ENCODE measurements at places on chromosomes 1 and 21.

DNA sequence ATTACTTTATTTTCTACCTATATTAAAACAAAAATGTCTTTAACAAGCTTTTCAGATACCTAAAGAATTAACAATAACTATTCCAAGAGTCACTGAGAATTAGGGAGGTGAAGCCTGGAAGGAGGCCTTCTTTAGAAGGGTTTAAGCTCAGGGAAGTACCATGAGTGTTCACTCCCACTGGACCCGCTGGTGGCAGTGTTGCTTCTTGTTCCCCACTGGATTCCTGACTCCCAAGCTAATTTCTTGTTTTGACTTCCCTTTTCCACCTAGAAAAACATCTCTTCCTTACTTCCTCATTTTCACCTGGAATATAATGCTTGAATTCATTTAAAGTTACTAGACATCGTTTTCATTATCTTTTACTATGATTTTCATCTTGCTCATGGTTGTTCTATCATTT lies 264.2 kb downstream of the HMCN1 start:
- no peak for DNase-seq

- no peak for DNase-seq
Measured at GRCh38 chr1:30822966-30823581, 65.5 kb upstream of the LAPTM5 start.

DNA sequence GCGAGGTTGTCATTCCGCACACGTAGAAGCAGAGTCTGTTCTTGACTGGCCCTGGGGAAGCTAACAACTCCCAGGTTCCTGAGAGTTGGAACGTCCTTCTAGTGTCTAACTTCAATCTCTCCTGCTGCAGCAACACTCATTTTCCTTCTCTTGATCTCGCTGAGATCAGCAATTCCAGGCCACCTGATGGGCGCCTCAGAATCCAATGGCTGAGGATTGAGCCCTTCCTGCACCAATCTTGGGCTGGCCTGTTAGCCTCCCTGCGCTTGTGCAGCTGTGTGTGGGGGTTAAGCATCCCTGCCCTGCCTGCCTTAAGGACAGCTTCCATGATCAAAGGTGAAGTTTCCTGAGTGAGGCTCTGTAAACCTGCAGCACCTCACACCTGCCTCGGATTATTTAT lies 87.9 kb downstream of the SYT2 start:
- DNase-seq: no peak

DNA sequence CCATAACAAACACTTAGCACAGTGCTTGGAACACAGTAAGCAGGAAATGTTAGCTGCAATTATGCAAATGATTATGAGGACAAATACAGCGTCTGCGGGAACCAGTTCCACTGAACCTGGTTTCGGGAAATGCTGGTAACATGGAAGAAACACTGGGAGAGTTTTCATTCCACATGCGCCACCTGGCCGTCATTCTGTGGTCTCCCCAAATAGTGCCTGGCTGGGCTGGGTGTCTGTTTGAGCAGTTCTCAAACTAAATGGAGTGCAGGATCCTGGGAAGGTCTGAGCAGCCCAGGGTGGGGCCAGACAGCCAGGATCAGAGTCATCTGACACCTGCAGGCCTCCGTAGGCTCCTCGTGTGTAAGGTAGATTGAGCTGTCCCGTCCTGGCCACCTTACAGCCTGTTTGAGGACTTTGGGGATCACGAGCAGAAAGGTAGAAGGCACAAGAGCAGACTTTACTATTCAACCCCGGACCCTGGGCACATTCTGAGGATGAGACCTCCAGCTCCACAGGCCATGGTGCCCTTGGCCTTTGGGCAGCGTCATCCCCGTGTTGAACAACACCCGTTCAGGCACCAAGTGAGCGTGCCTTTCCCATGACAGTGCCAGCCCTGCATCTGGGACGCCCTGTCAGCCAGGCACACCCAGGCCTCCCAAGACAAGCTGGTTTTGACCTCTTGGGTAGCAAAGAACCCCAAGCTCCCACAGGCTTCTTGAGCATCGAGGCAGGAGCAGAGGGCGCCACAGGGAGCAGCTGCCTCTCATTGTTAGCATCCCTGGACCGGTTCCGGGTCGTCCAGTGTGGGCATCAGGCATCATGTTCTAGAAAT lies 101.9 kb downstream of the PRDM2 start:
- DNase-seq: no peak

- no peak for DNase-seq
Measured at GRCh38 chr21:38170704-38171682, 85.8 kb upstream of the KCNJ15 start.

DNA sequence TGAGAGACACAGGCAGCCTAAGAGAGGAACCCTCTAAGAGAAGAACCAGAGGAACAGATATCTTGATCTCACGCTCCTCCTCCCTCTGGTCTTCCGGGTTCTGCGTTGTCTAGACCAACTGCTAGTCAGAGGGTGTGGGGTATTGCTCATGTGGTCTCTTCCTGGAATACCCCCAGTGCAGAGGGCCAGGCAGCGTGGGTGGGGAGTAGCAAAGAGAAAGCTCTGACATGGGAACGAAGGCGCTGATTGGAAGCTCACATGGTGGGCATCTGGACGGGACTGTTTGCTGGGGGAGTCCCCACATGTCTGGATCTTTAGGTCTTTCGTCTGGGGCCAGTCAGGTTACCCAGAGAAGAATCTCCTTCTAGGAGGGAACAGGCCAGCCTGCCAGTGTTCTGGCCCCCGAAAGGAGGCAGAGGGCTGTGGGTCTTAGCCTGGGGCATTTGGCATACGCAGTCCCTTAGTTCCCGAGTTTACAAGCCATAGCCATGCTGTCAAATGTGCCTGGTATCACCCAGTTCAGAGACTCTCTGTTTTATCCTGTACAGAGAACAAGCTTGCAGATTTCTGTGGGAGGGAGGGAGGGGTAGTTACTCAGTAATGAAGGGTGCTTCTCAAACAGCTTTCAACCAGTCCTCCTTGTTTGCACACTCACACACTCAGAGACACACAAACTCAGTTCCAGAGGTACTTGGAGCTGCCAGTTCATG lies 18.3 kb upstream of the IL6R start:
- DNase-seq: no peak

- no peak for DNase-seq
Measured at GRCh38 chr1:39637361-39637760, 2.1 kb downstream of the HEYL start.

All from HCT116 (cell line).